Right ventricle myocardium inferior (tissue), 1 donor: ENCODE measurements at places on chromosomes 2 and 18. TPM values are rescaled to one million over a fixed set of nuclear protein-coding genes. Genes with fewer than 3 reads are reported as not detected.

Gene ARHGAP25
- 9.4 TPM for total RNA-seq

Gene KCNJ3
- 2.6 TPM for total RNA-seq

Gene PKDCC
- 114 TPM for total RNA-seq

Gene CDH20
- total RNA-seq = not detected

Gene COL4A3
- 5.5 TPM for total RNA-seq

Gene POTEJ
- total RNA-seq = not detected

Gene PELI1
- 6.3 TPM for total RNA-seq

Gene DYNAP
- not detected for total RNA-seq

Gene GAL3ST2
- not detected for total RNA-seq

Gene ASPRV1
- 0.81 TPM for total RNA-seq

DNA sequence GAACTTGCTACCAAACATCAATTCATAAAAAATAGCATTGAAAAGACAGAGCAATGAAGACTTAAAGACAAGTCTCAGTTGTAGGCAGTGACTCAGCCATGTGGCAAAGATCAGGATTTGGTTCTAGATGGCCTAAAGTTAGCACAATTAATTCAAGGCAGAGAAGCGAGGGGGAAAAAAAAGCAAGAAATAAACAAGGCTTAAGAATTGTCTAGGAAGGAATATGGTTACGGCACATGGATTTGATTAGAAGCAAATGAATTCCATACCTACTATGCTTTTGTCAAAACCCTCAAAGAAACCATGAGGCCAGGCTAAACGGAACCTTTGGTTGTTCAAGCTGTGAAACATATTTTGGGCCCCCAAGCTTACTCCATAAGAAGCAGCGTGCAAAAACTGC lies 362.2 kb upstream of the KCNH7 start:
- DNase-seq = no peak

DNA sequence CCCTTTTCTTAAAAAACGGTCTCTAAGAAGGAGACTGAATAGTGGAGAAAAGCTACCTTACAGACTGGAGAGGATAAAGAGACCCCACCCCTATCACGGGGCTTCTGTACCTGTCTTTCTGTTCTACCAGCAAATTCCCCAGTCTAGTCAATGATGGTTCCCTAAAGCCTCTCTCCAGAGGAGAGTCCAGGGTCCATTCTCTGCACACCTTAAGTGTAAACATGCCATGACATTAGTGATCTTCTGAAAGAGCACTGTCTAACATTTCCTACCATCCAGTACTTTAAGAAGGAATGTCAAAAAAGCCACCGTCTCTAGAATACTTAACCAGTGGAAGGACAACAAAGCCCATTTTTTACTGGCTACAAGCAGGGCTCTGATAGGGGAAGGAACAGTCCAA lies 17.0 kb upstream of the ERCC3 start:
- no peak for DNase-seq

DNA sequence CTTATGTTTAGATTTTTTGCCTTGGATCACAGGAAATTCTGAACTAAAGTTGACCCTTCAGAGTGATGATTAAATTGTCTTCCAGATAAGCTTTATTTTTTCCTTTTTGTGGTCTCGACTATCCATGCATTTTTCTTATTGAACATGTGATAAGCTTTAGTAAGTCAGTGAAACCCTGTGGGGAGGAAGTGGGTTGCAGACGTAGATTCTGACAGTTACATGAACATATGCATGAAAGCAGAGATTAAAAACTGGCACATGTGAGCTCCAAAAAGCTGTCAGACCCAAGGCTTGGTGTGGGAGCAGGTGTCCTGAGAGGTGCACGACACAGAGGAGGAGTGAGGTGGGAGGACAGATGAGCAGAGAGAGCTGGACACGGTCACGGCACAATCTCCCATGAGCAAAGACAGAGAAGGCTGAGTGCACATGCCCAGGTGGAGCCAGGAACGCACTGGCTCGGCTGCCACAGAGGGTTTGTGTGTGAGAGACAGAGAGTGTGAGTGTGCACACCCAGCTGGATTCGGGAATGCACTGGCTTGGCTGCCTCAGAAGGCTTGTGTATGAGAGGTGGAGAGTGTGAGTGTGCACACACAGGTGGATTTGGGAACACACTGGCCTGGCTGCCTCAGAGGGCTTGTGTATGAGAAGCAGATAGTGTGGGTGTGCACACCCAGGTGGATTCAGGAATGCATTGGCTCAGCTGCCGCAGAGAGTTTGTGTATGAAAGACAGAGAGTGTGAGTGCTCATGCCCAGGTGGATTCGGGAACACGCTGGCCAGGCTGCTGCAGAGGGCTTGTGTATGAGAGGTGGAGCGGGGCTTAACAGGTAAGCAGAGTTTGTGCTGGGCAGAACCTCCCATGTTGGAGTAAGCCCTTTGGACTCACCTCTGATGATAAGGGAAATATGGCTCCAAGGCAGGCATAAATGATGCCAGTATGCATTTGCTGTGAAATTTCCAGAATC lies 849.1 kb upstream of the SALL3 start:
- no peak for DNase-seq

DNA sequence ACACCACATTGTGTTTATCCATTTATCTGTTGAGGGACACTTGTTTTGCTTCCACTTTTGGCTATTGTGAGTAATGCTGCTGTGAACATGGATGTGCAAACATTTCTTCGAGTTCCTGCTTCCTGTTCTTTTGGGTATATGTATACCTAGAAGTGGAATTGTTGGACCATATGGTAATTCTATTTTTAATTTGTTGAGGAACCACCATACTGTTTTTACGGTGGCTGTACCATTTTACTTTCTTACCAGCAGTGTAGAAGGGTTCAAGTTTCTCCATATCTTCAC lies 23.1 kb downstream of the ANXA4 start:
- no peak for DNase-seq

GRCh38 chr2:159753797-159754196 lies 41.5 kb downstream of the MARCHF7 start:
- DNase-seq = no peak

DNA sequence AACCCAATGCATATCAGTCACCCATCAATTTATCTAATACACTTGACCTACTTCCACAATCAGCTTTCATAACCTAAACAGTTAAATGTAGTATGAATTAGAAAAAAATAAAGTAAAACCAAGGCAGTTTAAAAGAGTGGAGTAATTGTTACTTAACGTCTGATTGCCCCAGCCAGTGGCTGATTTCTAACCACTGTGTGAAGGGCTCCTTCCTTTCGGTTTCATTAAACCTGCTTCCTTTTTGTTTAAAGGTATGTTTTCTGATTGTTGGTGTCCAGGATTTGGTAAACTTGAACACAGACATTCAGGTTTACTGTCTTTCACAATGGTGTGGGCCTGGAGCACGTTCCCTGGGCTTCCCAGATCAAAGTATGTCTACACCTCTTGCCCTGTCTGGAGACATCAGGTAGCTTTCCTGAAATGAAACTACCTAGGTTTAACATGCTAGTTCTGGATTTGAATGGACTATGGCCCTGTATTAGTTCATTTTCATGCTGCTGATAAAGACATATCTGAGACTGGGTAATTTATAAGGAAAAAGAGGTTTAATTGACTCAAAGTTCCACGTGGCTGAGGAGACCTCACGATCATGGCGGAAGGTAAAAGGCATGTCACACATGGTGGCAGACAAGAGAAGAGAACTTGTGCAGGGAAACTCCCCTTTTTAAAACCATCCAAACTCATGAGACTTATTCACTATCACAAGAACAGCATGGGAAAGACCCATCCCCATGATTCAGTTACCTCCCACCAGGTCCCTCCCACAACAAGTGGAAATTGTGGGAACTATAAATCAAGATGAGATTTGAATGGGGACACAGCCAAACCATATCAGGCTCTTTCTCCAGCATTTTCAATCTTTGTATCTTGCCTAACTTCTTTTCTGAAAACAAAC lies 605.2 kb upstream of the ID2 start:
- DNase-seq = no peak

GRCh38 chr2:14355102-14355501 lies 277.4 kb upstream of the LRATD1 start:
- DNase-seq = no peak

GRCh38 chr2:212237350-212238095 lies 301.1 kb downstream of the ERBB4 start:
- DNase-seq = no peak

DNA sequence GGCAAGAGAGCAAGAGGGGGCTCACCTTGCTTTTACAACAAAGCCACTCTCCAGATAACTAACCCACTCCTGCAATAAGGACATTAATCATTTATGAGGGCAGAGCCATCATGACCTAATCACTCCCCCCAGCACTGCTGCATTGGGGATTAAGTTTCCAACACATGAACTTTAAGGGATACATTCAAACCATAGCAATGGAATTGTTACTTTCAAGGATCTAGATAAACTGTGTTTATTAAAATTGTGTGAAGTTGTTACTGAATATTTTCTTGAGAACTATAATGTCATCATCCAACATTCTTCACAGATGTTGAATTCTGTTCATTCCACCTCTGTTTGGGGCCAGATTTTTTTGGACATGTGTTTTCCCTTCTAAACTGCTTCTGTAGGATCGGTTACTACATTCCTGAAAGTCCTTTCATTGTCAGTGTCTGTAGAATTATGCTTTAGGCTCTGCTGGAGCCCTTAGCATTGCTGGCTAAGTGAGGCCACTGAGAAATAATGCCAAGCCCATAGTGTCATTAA lies 50.4 kb downstream of the SPATS2L start:
- DNase-seq = no peak

- DNase-seq = peak; percentile 88
Measured at GRCh38 chr2:173990970-173991819, 26.0 kb upstream of the SP3 start.

DNA sequence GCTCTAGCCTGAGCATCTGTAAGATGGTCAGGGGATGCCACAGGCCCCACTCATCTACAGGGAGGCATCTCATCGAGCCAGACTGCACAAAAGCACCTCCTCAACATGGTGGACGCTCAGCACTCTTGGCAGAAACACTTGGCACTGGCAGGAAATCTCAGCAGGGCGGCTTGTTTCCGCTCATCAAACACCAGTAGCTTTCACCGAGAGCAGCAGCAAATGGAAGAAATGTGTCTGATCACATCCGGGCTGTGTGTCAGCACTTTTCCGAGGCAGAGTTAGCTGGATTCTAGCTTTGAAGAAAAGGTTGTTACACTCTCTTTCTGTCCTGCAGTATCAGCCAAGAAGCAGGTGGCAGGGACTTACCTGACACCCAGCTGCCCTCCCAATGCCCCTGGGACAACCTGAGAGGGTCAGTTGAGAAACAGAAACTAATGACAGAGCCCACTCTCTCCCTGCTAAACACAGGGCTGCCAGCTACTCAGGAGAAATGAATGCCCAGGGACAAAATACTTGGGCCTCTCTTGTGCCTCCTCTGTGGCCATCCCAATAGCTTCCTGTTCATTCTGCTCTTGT lies 68.9 kb upstream of the FZD7 start:
- DNase-seq = no peak

- DNase-seq = no peak
Measured at GRCh38 chr2:233407771-233408181, 53.5 kb downstream of the DGKD start.

- DNase-seq = no peak
Measured at GRCh38 chr18:44759925-44760342, 79.2 kb downstream of the SETBP1 start.

DNA sequence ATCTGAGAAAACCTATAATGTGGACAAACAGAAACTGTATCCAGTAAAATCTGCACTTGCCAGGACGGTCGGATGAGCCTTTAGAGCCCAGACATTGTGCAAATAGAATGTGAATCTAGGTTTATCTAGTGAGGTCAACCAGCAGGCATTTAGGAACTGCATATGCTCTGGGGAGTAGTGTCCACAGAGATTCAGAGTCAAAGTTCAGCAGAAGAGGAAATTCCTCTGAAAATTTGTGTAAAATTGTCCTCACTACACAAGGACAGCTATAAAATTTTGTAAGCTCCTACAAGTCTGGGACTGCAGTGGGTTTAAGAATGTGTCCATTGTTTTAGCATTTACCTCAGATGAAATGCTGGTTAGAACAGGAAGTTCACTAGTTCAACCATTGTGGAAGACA lies 9.8 kb upstream of the NDUFV2 start:
- DNase-seq = no peak
